Amniotic stem cell (primary cell): ENCODE measurements at places on chromosomes 11 and 22.

DNA sequence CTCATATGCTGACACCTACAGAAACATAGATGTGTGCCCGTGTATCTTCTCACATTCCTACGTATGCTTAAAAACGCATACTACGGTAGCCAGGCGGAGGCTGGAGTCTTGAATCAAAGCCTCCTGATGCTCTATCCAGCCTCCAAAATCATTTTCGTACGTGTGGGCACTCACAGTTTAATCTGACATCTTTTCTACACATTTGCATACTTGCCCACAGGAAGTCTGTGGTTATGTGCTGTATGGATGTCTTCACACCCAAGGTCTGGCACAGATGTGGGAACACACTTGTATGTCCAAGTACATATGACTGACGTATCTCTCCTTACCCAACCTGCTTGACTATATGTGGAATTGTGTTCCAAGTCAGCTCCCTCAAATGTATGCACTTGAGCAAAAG is 561.8 kb upstream of the CADM1 start:
- DNase-seq, result no peak

GRCh38 chr11:8252388-8252787 is 11.3 kb downstream of the LMO1 start:
- DNase-seq, result no peak

DNA sequence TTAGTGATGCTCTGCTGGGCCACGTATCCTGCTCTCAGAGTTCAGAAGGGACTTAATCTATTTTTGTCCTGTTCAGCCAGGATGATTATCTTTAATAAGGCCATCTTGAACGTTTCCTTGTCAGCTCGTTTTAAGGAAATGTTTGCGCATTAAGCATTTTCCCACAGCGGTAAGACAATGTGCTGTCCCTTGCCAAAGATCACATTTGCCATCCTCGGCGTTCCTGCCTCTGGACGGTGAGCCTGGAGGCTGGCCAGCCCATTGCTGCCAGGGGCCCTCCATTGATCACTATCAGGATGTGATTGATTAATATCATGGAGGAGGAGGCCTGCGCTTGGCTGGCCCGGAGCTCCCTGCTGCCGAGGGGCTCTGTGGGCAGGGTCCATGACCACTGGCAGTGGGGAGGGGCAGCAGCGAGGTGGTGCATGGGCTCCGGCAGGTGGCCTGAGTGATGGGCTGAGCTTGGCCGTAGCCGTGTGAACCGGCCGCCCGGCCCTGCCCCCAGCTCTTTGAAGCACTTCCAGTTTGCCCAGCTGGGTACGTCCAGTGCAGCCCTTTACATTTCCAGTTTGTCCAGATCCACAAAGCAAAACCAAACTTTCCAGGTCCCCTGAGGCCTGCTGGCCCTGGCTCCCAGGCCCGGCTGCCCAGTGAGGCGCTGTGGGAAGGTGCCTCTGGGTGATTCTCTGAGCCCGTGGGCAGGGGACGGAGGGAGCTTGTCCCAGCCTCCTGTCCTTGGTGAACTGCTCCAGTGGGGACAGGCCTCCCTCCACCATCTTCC is 49.5 kb upstream of the SMIM38 start:
- no peak for DNase-seq

DNA sequence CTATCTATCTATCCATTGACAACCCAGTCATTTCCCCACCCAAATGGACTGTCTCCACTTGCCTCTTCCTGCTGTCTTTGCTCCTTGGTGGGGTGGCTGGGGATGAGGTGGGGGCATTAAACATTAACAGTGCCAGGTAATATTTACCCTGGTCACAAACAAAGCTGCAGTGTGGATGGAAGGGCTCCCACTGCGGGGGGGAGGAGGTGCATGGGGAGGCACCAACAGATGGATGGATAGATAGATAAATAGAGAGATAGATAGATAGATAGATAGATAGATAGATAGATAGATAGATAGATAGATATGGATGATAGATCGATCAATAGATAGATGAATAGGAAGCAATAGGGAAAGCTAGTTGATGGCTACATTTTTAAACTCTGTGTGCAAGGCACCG is 2.3 kb upstream of the FXYD2 start:
- DNase-seq, result no peak

GRCh38 chr11:2825889-2826678 is 59.5 kb downstream of the CDKN1C start:
- DNase-seq, result peak; percentile 83

DNA sequence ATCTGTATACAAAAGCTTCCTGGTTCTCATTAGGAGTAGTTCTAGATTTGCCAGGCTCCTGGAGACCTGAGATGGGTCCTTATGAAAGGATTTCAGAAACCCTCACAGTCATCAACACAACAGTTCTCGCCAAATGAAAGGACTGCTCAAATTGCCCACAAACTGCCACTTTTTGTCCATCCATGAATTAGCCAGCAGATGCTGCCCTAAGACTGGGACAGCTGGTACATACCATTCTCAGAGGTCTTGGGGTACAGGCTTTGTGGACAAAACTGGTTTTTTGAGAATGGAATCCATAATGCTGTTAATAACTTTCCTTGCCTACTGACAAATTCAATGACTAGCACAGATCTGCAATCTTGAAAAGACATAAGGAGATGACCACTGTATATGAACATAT is 23.4 kb upstream of the BDNF start:
- DNase-seq, result no peak

DNA sequence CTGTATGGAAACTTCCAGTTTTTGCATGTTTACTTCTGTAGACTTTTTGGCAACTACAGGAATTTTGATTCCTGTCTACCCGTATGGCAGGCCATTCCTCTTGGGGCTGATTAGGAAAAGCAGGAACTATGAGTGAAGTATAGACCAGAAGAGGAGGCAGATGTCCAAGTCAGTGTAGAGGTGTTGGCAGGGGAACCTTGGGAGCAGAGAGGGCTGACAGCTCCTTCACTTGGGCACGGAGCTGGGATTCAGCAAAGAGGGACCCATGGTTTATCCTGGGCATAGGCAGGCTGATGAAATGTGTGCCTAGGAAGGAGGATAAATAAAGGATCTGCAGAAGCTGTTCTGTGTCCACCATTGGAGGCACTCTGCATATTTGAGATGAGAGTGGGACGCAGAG is 33.1 kb downstream of the TREH start:
- DNase-seq, result no peak

- DNase-seq, result no peak
Measured at GRCh38 chr11:34495724-34496377, 17.7 kb downstream of the ELF5 start.

GRCh38 chr11:105183987-105184386 is 44.4 kb upstream of the CARD18 start:
- no peak for DNase-seq

DNA sequence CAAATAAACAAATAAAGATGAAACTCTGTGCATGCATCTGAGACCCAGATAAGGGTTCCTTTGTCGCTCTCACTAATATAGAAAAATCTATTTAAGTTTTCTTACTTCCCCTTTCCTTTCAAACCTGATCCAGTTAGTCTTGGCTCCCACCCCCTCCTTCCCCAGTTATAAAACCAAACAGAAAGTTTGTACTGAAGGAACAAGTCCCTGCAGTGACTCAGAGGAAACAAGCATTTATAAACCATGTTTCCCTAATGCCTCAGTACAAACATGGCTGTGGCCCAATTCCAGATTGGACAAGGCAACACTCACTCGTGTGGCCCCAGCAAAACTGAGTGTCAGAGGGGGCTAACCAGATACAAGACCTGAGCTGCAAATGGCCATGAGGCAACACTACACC is 65.5 kb upstream of the ARHGAP20 start:
- DNase-seq, result no peak

- DNase-seq, result no peak
Measured at GRCh38 chr11:131851964-131852755, 481.7 kb downstream of the NTM start.

DNA sequence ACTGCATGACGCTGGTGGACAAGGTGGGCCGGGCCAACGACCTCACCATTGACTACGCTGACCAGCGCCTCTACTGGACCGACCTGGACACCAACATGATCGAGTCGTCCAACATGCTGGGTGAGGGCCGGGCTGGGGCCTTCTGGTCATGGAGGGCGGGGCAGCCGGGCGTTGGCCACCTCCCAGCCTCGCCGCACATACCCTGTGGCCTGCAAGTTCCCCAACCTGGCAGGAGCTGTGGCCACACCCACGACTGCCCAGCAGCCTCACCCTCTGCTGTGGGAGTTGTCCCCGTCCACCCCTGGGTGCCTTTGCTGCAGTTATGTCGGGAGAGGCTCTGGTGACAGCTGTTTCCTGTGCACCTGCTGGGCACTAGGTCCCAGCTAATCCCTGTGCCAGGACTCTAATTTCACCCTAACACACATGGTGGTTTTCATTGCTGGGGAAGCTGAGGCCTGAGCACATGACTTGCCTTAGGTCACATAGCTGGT is 49.0 kb upstream of the PPP6R3 start:
- DNase-seq, result no peak

DNA sequence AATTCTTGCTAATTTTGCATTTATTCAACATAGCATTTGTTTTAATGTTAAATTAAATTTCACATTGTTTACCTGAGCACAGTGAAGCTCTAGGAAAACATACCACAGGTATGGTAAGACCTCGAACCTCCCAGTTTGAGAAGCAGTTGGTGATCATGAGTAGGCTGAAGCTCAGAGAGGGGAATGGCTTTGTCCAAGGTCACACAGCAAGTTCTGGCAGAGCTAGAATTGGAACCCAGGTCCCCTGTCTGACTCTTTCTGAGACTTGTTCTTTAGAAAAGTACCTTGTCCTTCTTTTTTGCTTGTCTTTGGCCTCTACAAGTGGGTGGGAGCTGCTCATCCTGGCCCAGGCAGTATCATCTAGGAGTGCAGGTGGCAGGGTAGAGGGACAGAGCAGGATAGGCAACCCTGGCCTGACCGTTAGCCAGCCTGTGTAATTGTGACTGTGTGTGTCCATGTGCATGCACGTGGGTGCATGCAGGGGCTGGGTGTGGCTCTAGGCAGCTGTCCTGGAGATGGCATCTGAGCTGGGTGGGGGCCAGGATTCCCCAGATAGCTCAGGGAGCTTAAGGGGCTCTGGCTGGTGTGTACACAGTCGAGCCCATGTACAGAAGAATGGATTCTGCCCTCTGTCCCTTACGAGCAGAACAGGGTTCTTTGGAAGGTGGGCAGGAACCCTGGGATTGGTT is 21.6 kb downstream of the PHLDB1 start:
- DNase-seq, result no peak

DNA sequence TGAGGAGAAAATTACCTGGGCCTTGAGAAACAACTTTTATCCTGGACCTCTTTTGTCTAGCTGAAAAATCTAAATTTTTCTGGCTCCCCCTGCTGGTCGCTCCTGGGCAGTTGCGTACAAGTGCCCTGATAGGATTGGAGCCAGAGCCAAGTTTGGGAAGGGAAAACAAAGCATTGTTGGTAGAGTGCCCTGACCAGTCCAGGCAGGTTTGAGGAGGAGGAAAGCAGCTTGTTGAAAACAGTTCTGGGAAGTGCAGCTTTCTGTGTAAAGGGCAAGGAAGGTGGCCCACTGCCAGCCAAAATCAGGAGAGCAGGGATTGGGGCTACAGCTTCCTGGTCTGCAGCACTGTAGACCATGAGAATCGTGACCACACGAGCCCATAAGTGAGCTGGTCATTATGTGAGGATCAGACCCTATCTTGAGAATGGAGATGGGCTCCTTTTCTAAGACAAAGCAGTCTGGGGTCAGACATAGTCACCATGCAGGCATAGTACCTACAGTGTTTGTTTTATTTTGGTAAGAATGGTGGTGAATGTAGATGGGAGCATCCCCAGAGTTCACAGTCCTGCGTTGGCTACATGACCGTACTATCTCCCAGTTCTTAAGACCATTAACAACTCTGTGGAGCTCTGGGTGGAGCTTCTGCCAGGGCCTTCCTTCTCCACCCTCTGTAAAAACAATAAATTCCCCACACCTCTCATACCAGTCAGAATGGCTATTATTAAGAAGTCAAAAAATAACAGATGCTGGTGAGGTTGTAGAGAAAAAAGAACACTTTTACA is 21.3 kb upstream of the PIK3IP1 start:
- no peak for DNase-seq

GRCh38 chr22:24170632-24171031 is 10.7 kb upstream of the SUSD2 start:
- no peak for DNase-seq

DNA sequence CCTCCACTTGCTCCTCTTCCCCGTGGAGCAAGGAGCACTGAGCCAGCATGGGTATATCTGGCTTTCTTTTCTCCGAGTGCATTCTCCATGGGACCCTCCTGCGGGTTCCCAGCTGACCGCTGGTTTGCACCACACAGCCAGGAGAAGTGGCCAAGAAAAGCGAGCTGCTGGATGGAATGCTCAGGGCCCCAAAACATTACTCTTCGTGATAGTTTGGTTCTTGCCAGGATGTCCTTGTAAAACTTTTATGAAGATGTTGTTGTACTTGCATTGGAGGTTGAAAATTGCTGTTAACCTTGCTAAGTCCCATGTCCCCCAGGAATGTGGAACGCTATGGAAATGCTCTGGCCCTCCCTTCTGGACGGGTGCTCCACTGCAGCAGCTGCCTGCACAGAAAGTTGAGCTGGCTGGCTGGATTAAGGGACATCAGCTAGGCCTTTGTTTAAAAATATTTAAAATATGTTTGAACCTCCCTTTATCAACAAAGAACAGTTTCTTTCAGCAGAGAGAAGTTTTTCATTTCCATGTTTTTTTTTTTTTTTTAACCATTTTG is 68.7 kb downstream of the ZNRF3 start:
- no peak for DNase-seq

GRCh38 chr22:44460691-44461375 is 37.2 kb downstream of the RTL6 start:
- DNase-seq, result no peak

DNA sequence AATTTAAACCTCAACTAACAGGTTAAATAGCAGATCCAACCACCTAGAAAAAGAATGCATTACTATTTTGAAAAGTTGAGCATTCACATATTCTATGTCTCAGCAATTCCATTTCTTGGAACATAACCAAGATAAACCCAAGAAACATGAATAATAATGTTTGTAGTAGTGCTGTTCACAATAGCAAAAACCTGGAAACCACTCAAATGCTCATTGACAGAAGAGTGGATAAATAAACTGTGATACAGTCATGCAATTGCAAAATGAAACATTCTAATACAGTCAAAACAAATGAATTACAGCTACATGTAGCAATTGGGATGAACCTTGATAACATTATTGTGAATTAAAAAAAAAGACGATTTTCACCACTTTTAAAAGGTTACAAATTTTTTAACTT is 162.8 kb upstream of the TMEM45B start:
- no peak for DNase-seq

- no peak for DNase-seq
Measured at GRCh38 chr11:71284525-71285092, 32.2 kb upstream of the SHANK2 start.

DNA sequence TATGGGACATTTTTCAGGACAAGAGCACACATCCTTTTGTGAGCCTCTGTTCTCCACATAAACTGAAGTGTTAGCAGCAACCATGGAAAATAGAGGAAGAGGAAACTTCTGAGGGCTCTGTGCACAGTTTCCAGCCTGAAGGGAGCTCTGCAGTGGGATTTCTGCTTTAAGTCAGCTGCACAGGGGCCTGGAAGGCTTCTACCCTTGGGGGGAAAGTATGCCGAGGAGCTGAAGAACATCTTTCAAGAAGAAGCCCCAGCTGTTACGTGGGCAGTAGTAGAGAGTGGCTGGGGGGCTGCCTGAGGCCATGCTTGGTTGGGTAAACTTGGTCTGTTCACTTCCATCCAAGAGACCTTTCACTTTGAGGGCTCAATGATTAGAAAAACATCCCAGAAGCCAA is 82.7 kb upstream of the EED start:
- no peak for DNase-seq

- no peak for DNase-seq
Measured at GRCh38 chr22:44003405-44004103, 20.5 kb upstream of the PARVB start.
